T-cell (primary cell): ENCODE measurements at places on chromosomes 16 and 17. TPM values are rescaled to one million over a fixed set of nuclear protein-coding genes. Genes with fewer than 3 reads are reported as not detected.

- no peak for DNase-seq
Measured at GRCh38 chr17:27526604-27527002, 70.4 kb downstream of the KSR1 start.

GRCh38 chr16:85220125-85220839, 108.0 kb upstream of the CIBAR2 start:
- no peak for DNase-seq

DNA sequence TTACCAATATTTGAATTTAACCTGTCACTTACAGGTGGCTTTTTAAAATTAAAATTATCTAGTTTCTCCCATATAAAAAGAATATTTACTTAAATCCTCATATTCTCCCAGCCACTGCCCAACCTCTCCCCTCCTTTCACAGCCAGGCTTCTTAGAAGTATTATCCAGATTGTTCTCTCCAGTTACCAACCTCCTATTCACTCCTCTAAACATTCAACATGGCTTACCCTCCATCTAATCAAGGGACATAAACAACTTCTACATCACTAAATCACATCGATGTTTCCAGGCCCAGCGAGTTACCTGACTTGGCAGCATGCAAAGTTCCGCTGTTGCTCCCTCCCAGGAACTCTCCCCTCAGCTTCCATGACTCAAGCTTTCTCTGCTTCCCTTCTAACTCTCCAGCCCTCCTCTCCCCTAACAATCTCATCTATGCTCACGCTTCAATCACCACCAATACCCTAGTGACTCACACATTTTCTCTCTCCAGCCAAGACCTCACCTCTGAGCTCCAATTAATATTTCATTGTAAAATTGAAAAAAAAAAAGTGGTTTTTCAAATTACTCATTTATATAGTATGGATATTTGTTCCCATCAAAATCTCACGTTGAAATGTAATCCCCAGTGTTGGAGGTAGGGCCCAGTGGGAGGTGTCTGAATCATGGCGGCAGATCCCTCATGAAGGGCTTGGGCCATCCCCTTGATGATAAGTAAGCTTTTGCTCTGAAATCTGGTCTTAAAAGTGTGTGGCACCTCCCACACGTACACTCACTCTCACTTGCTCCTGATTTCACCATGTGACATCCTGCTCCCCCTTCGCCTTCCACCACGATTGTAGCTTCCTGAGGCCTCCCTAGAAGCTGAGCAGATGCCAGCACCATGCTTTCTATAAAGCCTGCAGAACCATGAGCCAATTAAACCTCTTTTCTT, 88.5 kb downstream of the HELZ start:
- DNase-seq, result no peak

DNA sequence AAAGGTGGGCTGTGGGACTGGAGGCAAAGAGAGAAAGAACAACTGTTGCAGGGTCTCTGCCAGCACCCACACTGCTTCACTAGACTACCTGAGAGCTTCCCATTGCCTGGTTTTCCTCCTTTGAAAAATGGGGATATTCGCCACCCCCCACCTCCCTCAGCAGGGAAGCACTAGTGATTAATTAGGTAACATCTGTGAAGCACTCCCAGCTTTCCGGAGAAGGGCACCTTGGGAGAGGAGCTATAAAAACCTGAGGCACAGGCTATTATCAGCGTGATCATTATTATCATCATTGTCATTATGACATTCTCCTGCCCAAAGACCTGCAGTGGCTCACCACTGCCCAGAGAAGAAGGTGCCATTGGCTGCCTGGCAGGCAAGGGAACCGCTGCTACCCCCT, 83.5 kb downstream of the XYLT1 start:
- no peak for DNase-seq

DNA sequence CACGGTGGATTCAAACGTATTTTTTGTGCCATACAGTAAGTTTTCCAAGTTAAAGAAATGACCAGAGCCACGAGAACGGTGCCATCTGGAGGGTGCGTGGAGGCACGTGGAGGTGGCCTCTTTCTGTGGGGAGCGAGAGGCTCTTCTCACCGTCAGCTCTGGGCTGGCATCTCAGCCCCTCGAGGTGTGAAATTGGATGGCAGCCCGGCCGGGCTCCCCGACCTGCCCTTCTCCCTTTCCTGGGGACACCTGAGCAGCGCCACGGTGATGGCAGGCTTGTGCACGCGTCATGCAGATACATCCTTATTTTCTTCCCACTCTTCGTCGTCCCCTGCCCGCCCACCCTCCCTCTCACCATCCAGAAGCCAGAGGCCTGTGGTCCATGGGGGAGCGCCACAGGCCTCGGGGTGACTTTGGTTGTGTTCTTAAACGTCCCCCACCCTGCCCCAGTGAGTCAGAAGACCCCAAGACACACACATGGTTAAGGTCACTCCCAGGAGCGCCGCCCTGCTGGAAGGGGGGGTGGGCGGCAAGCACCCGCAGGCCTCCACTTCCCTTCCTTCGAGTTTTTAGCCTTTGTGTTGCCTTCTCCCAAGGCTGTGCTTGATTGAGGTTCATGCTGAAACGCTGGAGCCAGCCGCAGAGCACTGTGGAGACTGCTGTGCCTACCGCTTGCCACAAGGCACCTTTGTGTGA, 109.4 kb downstream of the BANP start:
- no peak for DNase-seq

GRCh38 chr17:82963104-82963950, 116.1 kb upstream of the METRNL start:
- DNase-seq, result peak; percentile 14

CDH8 gene
- total RNA-seq, result not detected

METTL16 gene
- total RNA-seq, result 43.2 TPM

OR3A2 gene
- 2.9 TPM for total RNA-seq

MRM3 gene
- 34.1 TPM for total RNA-seq

SEPTIN12 gene
- total RNA-seq, result not detected

ATP6V0D1 gene
- total RNA-seq, result 41.5 TPM

BICDL2 gene
- total RNA-seq, result not detected
